Hematopoietic multipotent progenitor cell (in vitro differentiated cells): ENCODE measurements at places on chromosomes 7 and 10.

DNA sequence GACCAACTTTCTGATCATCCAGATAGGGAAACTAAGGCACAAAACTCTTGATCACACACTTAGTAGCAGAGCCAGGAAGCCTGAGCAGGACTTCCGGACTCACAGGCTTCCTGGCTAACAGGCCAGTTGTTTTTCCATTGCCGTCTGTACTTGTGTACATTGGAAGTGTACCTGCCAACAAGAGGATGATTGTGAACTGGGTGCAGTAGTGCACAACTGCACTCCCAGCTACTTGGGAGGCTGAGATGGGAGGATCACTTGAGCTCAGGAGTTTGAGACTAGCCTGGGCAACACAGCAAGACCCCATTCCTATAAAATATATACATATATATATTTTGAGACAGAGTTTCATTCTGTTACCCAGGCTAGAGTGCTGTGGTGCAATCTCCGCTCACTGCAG is 35.2 kb upstream of the OTUD1 start:
- DNase-seq: no peak

DNA sequence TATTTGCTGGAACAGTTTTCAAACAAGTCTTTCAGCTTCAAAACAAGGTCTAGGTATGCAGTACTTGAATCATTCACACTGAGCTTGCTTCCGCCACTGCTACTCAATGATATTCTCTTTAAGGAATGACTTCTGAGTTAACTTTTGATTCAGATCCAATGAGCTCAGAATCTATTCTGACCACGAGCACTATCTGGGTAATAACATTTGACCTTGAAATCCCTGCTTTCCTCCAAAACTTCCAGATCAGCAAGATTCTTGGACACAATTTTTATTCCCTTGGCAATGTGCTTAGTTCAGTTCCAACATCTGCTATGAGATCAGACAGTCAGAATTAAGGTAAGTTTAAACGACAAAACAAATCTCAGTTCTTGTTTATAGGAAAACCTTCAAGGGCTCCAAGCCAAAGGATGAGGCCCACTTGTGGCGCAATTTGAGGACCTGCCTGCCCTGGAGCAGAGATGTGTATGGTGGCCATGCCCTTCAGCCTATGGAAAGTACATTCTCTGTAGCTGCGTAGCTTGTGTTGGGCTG is 87.2 kb downstream of the RNF216 start:
- no peak for DNase-seq

- no peak for DNase-seq
These were observed 734 bp downstream of the PCLO start for GRCh38 chr7:83161899-83162401.

GRCh38 chr7:22992874-22993840 is 20.8 kb downstream of the HYCC1 start:
- no peak for DNase-seq

DNA sequence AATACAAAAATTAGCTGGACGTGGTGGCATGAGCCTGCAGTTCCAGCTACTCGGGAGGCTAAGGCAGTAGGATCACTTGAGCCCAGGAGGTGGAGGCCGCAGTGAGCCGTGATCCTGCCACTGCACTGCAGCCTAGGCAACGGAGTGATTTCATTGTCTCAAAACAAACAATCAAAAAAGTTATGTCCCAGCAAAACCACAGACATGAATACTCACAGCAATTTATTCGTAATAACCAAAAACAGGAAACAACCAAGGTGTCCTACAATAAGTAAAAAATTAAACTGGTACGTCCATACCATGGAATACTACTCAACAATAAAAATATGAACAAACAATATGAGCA is 11.6 kb upstream of the CYTH3 start:
- no peak for DNase-seq

DNA sequence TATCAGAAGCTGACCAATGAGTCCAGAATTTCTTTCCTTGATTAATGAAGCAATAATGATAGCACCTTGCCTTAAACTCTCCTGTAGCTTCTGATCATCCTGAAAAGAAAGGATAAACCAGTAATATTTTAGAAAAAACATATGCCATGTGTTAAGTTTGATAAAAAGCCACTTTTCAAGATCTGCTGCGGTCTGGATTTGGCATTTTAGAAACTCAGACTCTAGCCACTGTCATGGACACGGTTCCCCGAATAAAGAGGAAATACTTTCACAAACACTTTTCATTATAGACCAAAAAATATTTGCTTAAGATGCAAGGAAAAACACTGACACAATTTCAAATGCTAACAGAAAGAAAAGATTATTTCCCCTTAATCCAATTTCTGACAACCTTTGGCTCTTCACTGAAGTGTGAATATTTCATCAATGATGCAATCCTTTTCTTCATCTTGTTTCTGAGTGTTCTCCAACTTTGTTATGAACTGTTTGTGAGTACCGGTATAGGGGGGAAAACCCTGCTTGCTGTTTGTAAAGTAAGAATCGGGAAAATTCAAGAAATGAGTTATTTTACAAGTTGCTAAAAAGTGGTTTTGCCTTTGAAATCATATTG is 329.5 kb downstream of the CRPPA start:
- peak; percentile 32 for DNase-seq

DNA sequence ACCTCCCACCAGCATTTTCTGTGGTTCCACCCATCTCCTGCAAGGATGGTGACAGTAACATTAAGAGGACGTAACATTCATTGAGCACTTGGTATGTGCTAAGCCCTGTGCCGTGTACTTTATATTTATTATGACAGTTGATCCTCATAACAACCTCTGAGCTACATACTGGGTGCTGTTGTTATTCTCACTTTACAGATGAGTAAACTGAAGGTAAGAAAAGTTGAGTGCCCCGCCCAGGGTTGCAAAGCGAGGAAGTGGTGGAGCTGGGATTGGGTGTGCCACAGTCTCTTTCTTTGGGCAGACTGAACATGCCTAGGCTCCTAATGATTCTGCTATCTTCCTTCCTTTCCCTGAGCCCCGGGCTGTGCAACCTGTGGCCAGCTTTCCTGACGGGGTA is 107.4 kb downstream of the SH3PXD2A start:
- no peak for DNase-seq

DNA sequence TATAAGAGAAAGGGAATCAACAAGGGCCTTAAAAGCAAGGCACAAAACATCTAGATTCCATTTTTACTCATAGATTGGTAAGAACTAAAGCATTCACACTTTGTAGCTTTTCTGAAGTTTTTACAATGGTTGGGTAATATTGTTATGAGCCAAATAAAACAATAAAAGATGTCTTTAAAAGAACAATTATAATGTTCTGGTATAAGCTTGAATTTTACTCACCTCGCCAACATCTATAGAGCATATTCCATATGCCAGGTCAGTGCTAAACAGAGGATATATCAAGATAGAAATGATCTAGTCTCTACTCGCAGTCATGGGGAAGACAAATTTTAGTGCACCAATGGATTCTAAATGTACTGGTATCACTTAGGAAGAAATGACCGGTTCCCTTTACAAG is 11.9 kb downstream of the STEAP1 start:
- DNase-seq: no peak

DNA sequence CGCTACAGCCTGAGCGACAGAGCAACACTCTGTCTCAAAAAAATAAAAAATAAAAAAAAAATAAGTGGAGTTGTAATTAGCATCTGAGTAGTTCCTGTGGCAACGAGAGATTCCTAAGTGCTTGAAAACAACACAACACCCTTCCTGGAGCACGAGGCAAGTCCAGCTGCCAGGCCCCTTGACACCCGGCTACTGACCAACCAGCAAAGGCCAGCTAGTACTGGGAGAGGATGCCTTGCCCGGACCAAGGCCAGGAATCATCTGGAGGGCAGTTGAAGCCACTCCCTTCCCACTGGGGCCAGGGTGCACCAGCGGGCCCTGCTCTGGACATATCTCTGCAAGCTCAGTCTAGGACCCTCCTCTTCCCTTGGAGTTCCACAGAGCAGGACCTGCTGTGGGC is 536 bp downstream of the C10orf105 start:
- DNase-seq: no peak

GRCh38 chr7:12360948-12361347 is 42.7 kb downstream of the VWDE start:
- DNase-seq: no peak

GRCh38 chr10:80471001-80471400 is 16.9 kb downstream of the TSPAN14 start:
- no peak for DNase-seq

DNA sequence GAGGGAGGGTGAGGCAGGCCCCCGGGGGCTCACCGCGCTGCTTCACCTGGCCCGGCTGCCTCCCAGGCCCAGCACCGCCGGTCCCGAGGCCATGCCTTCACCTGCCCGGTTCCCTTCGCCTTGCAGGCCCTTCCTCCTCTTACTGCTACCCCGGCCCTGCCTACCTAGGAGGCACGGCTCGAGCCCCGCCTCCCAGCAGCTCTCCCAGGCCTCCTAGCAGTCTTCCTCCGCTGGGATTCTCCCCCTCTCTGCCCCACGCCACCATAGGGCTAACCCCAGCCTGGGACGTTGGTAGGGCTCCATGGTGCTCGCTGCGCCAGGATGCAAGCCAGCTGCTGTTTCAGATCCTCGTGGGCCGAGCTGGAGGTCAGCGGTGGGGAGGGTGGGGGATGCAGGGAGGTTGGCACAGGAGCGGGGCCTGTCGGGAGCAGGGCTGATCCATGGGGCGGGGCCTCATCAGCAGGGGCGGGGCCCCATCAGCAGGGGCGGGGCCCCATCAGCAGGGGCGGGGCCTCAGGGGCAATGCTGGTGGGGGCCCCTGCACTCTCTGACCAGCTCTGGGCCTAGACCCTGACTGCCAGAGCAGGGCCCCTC is 63.3 kb downstream of the RASGEF1A start:
- DNase-seq: no peak

DNA sequence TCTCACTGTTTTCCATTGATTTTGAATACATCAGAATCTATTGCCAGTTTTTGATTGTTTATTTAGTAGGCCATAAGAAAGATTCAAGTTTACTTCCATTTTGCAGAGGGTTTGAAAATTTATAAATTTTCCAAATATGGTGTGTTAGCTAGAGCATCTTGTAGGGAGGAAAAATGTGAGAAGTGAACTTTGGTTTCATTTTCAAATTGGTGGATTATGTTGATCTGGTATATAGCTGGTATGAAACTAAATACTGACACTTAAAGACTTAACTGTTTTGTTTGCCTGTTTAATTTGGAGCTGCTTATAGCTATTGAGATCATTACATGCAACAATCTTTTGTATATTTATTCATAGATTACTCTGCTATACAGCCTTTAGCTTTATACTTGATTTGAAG is 108.1 kb downstream of the ADAM22 start:
- DNase-seq: no peak

DNA sequence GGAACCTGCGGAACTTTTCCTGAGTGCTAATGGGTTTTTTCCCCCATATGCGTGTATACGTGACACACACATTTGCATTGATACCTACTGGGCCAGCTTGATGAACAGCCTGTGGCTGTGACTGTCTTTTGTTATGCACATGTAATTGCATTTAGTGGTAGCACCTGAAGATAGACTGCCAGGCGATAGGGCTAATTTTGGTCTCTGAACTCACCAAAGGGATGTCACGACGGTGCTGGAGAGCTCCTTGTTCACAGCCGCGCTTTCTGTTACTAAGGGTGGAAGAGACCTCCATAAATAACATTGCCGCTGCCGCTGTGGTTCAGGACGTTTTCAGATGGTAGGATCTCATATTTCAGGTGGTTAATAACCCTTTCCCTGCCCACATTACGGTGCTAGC is 133.2 kb downstream of the CAMK1D start:
- peak; percentile 47 for DNase-seq

- peak; percentile 66 for DNase-seq
These were observed 820 bp downstream of the WAC start for GRCh38 chr10:28533571-28534304.

DNA sequence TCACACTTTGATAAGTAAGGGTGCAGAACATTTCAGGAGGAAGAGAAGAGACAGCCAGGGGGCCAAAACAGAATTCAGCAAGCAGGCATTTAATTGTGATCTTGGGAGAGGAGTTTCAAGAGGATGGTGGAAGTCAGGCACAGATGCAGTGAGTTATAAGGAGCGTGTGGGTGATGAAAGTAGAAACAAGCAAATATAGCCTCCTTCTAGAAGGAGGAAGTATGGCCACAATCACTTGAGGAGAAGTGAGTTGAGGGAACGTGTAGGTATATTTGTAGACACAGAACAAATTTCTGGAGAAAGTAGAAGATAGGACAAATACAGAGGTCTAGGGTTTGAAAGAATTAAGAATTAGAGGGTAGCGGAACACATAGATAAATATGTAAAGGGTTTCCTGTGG is 165.8 kb downstream of the CACNB2 start:
- peak; percentile 2 for DNase-seq

GRCh38 chr10:44193166-44193565 is 191.7 kb downstream of the CXCL12 start:
- DNase-seq: no peak

DNA sequence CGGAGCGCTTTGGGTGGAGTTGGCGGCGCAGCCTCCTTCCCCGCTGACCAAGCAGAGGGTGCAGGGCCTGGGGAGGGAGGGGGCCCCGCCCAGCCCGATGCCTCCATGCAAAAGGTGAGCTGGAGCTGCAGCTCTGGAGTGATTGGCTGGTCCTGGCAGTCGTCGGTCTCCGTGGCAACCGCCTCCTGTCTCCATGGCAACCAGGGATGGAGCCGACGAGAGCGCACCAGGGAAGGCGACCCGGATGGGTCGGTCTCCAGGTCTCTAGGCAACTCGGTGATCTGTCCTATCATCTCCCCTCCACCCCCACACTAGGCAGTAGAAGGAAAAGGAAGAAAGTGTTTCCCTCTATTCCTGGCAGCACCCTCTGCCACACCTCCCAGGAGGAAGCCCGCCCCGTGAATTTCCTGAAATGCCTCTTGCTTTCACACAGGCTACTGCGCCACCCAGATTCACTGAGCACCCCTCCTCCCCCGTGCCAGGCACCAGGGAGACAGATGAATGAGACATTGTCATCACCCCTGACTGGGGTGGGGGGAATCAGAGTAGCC is 647 bp upstream of the NACAD start:
- peak; percentile 52 for DNase-seq

- DNase-seq: no peak
These were observed 84.0 kb upstream of the ELMO1 start for GRCh38 chr7:37532636-37533035.

- DNase-seq: no peak
These were observed 64.0 kb downstream of the CSGALNACT2 start for GRCh38 chr10:43202224-43202656.

- DNase-seq: no peak
These were observed 86.4 kb downstream of the CDK6 start for GRCh38 chr7:92749832-92750446.

- no peak for DNase-seq
These were observed 2.0 kb downstream of the RTKN2 start for GRCh38 chr10:62266611-62267010.

GRCh38 chr7:83861-84632 is 108.3 kb upstream of the FAM20C start:
- DNase-seq: no peak
